Lung (tissue), 17 donors: ENCODE measurements at places on chromosomes 5 and 9. TPM values are rescaled to one million over a fixed set of nuclear protein-coding genes. Genes with fewer than 3 reads are reported as not detected.
A peak's percentile ranks its signal among the peaks of the same experiment; 100 is the strongest.

Gene ARRDC3
- 56.1 TPM for polyA plus RNA-seq

Gene ARHGEF37
- polyA plus RNA-seq, result 2.8 TPM

Gene PCDHGC3
- 44.8 TPM for polyA plus RNA-seq

Gene SLC1A3
- polyA plus RNA-seq, result 3.4 TPM

Gene BTNL3
- polyA plus RNA-seq, result 0.47 TPM

Gene IL6ST
- polyA plus RNA-seq, result 73.1 TPM

Gene PCDHA13
- polyA plus RNA-seq, result 0.15 TPM

Gene FUT7
- 0.45 TPM for polyA plus RNA-seq

Gene PHF24
- polyA plus RNA-seq, result 0.10 TPM

DNA sequence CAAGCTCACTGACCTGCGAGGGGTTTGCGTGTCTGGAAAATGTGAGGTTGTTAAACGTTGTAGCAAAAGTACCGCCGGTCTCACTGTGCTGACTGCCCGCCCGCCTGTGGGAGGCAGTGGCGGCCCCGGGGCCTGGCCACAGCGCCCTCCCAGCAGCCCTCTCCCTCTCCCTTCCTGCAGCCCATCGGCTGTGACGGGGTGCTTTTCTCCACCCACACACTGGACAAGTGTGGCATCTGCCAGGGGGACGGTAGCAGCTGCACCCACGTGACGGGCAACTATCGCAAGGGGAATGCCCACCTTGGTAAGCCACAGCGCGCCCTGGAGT lies 6.2 kb downstream of the ADAMTSL2 start:
- DNase-seq, result no peak

DNA sequence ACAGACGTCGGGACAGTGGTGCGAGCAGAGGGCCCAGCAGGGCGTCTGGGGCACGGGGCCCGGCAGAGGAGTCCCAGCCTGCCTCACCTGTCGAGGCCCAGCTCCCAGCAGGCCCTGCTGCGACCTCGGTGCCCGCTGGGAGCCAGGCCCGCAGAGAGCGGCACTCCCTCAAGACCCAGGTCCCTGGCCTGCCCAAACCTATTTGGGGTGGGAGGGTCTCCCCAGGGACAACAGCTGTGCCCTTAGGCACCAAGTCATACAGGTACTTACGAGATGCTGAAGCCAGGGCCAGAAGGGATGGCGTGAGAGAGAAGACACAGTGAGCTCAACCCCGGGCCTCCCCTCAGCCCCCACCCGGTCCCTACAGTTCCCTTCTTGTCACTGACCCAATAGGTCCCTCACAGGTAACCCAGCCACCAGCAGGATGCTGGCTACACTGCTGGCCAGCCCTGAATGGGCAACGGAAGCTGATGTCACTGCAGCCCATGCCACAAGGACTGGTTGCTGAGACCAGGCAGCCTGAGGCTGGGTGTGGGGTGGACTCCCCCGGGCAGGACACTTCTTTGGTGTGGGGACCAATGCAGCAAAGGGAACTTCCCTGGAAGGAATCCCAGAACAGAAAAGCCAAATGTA lies 3.7 kb downstream of the NSMF start:
- no peak for DNase-seq

GRCh38 chr9:105141146-105141975 lies 103.1 kb upstream of the SLC44A1 start:
- DNase-seq, result peak; percentile 72

DNA sequence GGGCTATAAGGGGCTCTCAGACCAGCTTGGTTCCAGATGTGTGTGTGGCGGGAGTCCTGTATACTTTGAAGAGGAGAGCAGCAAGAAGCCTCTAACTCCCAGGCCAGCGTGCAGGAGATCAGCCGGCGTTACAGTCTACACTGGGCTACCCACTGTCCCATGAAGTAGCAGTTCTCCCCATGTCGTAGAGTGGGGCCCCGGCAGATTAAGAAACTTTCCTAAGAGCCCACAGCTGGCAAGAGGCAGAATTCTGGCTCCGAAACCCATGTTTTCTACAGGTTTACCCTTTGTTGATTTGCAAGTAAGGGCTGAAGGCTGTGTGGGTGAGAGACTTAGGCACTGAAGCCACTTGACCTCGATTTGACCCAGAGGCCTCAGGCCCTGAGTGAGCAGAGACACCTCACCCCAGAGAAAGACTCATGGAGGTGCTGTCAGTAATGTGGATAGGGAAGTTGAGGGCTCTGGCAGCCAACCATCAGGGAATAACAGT lies 881 bp upstream of the B4GALT1 start:
- DNase-seq, result no peak

DNA sequence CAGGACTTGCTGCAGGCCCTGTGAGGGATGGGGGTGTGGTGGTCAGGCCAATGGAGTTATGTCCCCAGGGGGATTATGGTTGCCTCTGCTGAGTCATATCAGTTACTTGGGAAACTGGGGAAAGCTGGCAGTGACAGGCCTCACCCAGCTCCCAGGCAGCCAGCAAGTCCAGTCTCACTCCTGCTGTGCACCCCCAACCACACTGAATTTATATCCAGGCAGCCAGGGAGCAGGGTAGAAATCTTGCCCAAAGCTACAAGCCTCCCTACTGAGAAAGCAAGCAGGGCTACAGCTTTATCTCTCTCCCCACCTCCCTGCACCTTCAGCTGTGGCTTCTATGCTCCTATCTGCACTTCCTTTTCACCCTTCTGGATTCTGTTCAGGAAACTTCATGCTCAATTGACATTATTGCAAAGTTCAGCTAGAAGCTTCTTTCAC lies 2076.0 kb upstream of the CDH9 start:
- no peak for DNase-seq

- peak; percentile 64 for DNase-seq
Observed at GRCh38 chr5:24642022-24642421, 2.8 kb downstream of the CDH10 start.

DNA sequence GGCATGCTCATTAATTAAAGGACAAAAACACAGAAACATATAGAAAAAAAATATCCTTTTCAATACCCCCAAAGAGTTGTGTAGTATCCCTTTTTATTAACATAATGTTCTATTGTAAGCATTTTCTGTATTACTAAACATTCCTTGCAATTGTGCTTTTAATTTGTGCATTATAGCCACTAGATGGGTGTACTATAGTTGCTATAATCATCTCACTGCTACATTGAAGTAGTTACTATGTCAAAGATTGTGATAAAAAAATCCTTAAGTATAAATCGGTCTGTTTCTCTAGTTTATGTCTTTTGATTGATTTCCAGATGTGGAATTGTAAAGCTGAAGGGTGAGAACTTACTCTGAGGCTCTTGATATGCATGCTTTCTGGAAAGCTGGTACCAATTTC lies 21.4 kb downstream of the FREM1 start:
- peak; percentile 66 for DNase-seq

GRCh38 chr5:154071799-154072413 lies 33.1 kb downstream of the MFAP3 start:
- DNase-seq, result no peak

DNA sequence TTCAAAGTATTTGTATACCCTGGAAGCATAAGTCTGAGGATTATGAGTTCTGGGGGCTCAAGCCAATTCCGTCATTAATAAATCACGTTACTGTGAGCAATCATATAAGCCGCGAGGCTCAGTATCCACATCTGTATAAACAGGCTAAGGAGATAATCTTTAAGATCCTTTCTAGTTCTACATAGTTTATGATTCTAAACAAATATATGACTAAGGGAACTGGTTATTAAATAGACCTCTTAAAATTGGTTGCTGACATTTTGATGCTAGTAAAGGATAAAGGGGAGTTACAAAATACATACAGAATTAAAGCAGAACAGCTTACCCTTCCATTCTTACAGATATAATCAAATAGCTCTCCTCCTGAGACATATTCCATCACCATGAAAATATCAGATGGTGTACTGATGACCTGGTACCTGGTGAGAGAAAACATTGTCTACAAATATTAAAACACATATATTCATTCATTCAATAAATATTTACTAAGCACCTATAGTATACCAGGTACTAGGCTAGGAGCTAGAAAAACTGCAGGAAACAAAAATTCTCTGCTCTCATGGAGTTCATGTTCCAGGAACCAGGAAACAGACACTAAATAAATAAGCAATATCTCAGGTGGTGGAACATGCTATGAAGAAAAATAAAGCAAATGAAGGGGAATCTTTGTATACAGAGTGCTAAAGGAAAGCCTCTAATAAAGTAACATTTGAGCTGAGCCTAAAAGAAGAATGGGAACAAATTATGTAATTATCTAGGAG lies 19.5 kb upstream of the TTC33 start:
- no peak for DNase-seq

DNA sequence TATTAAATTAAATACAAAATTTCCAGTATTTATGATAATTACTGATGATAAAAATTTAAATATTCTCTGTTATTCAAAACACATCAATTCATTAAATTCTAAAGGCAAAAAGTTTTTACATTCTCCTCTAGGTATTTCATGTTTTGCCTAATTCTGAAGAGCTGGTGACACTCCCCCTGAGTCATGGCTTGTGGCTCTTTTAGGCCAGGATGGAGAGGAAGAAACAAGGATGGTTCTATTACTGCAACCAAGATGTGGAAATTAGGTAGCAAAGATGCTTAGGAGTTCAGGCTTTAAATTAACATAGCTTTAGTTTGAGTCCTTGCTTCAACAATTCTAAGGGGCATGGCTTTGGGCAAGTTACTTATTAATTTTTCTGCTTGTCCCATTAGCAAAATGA lies 1295.8 kb downstream of the EFNA5 start:
- no peak for DNase-seq

DNA sequence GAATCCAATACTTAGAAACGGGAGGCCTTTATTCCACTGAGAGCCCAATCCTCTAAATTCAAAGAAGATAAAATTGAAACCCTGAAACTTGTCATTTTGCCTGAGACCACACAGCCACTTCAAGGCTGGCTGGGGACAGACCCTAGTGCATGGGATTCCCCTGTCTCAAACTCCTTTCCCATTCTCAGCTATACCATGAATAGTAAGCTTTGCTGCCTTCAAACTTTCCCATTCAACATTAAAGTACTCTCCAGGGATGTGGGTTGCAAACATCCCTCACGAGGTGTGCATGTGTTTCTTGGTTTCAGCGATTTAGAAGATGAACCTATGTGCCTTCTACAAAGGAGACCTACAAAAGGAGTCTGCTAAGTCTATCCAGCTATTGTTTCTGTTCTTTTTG lies 64.6 kb downstream of the GABRB2 start:
- DNase-seq, result no peak

GRCh38 chr5:133249593-133249992 lies 197.8 kb downstream of the HSPA4 start:
- DNase-seq, result no peak

DNA sequence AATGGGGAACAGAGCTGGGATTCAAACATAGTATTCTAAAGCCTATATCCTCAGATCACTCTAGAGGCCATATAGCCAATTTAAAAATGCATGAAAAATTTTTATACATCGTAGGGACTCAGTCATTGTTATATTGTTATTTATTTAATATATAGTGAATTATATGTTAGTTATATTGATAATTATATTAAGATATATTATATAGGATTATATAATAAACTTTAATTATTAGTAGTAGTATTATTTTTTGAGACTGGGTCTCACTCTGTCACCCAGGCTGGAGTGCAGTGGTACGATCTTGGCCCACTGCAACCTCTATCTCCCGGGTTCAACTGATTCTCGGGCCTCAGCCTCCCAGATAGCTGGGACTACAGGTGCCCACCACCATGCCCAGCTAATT lies 65.7 kb upstream of the DPYSL3 start:
- no peak for DNase-seq

GRCh38 chr9:73153793-73154227 lies 2.1 kb downstream of the ANXA1 start:
- no peak for DNase-seq

DNA sequence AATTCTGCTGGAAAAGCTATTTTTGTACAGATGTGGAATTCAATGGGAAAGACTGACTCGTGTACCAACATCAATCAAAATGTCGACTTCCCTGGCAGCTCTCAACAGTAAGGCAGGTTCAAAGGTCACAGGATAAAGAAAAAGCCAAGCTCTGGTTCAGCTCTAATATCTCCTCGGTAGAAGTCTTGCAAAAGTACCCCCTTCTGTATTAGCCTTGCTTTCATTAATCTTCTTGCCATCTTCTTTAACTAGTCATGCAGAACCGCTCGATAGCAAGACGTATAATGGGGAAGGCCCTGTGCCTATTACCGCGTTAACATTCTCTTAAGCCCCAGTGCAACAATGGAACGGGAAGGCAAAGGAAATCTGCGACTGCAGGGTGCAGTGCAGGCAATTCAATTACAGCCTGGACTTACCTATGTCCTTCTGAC lies 201.2 kb downstream of the GAPVD1 start:
- DNase-seq, result no peak

GRCh38 chr9:130336027-130336610 lies 70.6 kb downstream of the HMCN2 start:
- DNase-seq, result no peak

DNA sequence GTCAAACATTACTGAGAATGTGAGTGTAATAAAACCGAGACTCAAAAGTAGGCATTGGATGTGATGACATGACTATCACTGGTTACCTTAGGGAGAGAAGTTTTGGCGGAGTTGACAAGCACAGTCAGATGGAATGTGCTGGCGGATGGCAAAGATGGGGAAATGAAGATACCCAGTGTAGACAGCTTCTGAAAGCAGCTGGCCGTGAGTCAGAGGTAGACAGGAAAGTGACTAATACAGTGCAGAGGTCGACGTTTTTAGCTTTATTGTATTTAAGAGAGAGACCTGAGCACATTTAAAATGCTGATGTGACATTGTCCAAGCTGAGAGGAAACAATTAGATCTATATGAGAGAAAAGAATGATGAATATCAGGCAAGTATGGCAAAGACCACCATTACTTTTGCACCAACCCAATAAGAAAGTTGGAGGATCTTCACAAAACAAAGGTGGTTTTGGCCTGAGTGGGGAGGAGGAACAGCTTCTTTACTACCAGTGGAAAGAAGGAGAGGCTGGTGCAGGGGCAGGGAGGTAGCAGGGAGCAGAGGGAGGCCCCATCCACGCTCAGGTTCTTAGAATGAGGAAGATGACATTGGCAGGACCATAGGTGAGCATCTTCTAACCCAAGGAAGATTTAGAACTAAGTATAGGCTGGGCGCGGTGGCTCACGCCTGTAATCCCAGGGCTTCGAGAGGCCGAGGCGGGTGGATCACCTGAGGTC lies 36.7 kb upstream of the KCNIP1 start:
- DNase-seq, result no peak

GRCh38 chr9:125404733-125405132 lies 143.1 kb downstream of the GAPVD1 start:
- DNase-seq, result no peak

DNA sequence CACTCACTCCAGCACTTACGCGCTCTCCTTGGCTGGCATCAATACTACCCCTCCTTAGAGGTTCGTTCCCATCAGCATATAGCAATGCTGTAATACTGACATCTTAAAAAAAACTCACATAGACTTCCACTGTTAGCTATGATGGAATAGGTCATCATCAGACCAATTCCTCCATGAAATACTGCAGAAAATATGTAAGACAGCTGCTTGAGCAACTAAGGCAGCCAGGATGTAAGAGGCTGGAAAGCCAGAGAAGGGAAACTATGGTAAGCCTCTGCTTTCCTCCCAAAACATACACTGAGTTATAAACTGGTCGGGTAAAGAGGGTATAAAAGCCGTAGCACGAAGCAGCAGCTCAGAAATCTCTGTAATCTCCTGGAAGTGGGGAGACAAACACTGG lies 33.5 kb downstream of the AUH start:
- no peak for DNase-seq
